Daoy (cell line): ENCODE measurements at places on chromosomes 2 and 18. TPM values are rescaled to one million over a fixed set of nuclear protein-coding genes. Genes with fewer than 3 reads are reported as not detected.

The TTN gene
- total RNA-seq = under 0.01 TPM in 1 of 2 replicates, not detected in the other

The ITGA4 gene
- 8.9 and 11.3 TPM in 2 replicates for total RNA-seq

The MOGAT1 gene
- total RNA-seq = not detected in 2 replicates

DNA sequence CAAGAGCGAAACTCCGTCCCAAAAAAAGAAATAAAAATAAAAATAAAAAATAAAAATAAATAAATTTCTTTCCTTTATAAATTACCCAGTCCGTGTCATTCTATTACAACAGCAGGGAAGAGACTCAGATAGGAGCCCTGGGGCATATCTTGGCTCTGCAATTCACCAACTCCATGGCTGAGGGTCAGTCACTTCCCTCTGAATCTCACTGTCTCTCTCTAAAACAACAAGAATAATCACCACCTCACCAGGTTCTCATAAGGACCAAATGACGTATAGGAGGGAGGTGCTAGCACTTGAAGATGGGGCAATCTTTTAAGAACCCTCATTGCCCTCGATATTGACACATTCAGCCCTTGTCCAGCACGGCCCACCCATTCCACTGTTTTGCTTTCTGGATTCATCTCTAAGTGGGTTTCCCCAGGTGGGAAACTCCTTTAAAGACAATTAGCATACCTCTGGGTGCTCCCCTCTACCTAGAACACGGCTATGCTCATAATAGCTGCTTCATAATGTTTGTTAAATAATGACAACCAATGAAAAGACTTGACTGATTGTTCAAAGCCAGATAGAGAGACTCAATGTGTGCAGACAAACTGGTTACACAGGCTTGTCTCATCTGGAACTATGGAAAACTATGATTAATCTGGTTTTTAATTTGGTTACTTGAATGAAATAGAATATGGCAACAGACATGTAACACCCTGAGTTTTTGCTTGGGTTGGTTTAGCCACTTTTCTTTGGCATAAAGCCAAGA, 15.1 kb downstream of the MYCN start:
- no peak for DNase-seq

- DNase-seq = no peak
These were observed 28.5 kb downstream of the CIB4 start for GRCh38 chr2:26612522-26613240.

- no peak for DNase-seq
These were observed 19.9 kb upstream of the SIGLEC15 start for GRCh38 chr18:45805551-45805950.

GRCh38 chr2:218262631-218263586, 2.1 kb downstream of the GPBAR1 start:
- no peak for DNase-seq

GRCh38 chr2:239192975-239193374, 207.8 kb downstream of the HDAC4 start:
- DNase-seq = no peak

GRCh38 chr2:107303964-107304363, 418.0 kb upstream of the ST6GAL2 start:
- DNase-seq = peak; percentile 42

DNA sequence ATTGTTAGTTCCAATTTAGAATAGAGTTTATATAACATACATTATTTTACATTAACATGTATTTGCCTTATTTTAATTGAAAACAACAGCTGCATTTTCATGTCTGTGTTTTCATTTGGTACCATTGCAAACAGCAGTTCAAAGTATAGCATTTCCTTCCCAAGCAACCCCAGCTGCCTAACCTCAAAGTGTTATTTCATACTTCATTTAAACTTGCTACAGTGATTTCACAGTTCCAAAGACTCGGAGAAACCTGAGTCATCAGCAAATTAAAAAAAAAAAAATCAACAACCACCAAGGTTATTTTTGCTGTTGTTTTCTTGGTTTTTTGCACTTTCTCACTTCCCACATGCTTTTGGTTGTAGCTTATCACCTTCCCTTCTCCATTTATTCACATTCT, 236.5 kb upstream of the SPHKAP start:
- no peak for DNase-seq

DNA sequence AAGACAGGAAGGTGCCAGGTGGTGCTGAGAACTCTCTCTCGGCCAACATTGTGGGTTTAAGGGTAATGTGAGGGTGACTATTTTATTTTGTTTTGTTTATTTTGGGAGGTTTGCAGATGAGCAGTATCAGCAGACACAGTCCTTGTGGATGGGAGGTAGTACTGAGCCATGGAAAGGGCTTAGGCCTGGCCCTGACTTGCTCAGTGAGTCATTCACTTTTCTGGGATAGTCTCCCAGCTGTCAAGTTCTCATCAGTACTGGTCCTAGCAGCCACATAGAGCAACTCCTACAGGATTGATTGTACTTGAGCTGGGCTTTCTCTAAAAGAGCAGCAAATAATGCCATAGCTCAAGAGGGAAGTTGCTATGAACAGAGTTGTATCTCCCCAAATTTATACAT, 175.2 kb downstream of the LOXHD1 start:
- DNase-seq = no peak

DNA sequence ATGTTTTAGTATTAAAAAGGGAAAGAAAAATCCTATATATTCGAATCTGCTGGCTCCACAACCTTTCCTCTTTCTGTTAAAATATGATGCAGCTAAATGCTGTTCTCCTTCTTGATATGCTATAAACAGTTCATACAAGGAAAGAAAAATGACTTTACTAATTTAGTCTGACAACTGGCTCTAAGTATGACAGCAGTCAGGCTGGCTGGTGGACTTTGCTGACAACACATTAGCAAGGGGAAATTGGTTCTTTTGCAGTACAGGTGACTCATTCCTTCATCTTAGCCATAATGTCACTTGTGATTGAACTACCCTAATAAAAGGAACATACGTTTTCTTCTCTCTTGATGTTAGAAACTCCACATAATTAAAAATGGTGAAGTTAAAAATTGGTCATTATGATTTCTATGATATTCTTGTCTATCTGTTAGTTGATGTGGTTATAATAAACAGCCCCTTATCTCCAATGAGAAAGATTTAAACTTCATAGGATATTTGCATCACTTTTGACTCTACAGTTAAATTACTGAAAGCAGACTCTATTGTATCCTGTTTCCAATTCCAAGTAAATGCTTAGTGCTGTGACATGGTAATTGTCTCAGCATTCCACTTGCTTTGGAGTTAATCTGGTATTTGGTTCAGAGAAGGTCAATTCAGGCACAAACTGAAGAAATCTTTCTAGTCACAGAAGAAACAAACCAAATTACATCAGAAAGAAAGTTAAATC, 315.3 kb upstream of the GULP1 start:
- no peak for DNase-seq

- DNase-seq = peak; percentile 67
These were observed 258.1 kb downstream of the ATAD2B start for GRCh38 chr2:23668756-23669304.

- no peak for DNase-seq
These were observed 25.4 kb upstream of the NRP2 start for GRCh38 chr2:205656941-205657340.

GRCh38 chr2:43223521-43224001, 2.8 kb downstream of the ZFP36L2 start:
- DNase-seq = no peak

- DNase-seq = no peak
These were observed 5.7 kb downstream of the TRABD2A start for GRCh38 chr2:84875213-84875560.

DNA sequence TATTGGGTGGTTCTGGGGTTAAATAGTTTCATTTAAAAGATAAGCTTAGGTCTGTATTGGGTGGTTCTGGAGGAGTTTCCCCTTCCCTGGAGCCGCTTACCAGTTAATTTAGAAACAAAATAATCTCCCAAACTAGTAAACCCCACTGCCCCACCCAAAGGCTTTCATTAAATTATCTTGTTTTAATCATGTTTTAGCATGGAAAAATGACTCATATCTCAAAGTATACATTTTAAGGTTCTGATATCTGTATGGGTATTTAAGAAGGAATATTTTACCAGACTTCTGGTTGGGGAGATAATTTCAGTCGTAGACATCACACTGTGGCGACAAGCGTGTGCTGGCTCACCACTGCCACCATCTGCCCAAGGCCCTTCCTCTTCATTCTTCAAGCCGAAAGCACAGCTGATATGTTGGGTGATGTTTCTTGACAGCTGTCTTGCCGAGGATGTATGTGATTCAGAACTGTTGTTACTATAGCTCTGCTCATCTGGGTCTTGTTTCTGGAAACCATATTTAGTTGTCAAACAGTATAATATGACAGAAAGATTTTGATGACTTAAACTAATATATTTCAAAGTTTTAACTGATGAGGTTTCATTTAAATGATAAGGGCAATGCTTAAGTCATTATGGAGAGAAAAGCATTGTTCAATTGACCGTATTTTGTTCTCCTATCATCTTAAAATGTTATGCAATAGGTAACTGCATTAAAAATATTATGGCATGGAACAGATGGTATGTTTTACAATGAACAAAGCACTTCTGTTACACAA, 5.1 kb downstream of the FIGLA start:
- DNase-seq = peak; percentile 62
